ENCODE measurements at places on chromosomes 7 and 10.

DNA sequence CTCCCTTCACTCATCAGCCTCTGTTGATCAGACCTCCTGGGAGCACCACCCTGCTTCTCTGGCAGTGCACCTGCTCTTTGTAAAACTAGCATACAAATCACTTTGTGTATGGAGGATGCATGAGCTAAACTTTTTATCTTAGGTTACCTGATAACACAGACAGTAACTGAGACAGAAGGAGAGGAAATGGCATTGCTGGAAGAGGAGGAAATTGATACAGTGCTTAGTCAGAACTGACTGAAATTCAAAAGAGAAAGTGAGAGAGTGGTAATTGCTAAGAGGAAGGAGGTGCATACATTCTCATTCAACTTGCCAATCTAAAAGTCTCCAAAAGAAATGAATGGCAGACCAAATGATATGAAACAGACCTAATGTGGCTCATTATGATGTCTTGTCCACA is 1120.7 kb downstream of the GATA3 start:
- DNase-seq, result no peak

DNA sequence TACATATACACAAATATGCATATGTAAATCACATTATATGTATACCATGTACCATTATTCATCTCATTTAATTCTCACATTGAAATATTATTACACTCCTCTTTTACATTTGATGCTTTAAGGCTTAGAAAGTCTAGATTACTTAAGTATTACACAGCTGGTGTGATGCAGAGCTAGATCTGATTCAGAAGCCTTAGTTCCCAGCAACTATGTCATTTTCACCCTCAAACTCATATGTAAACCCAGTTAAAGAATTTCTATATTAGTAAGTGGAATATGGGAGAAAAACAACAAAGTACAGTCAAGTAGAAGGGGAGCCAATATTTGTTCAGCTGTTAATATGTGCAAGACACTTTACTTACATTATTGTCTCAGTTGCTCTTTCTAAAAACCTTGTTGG is 74.3 kb upstream of the CSTF2T start:
- peak; percentile 30 for DNase-seq

- no peak for DNase-seq
Measured at GRCh38 chr7:127245002-127245401, 7.7 kb downstream of the GRM8 start.

DNA sequence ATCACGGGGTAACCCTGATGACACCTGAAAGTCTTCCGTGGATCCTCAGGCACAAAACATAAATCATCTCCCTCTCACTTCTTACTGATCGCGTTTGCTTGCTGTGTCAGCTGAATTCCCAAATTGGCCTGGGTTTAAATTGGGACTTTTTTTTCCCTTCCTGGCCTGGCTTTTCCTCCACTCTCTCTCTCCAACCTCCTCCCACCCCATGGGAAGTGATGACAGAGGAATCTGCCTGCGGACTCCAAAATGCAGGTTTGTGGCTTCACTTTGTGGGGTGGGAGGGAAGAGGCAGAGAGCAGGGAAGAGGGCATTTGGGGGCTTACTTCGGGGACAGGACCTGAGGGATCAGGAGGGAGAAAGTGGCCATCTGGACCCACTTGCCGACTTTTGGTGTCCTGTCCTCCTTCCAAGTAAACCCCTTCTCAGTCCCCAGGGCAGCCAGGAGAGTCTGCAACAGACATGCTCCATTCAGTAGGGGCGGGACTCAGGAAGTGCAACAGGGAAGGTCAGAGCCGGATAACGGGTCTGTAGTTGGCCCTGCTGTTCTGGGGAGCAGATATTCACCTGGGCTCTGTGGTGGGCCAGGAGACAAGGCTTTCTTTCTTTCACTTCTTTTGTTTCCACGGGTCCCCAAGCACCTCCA is 172.7 kb downstream of the PLXNA4 start:
- no peak for DNase-seq

DNA sequence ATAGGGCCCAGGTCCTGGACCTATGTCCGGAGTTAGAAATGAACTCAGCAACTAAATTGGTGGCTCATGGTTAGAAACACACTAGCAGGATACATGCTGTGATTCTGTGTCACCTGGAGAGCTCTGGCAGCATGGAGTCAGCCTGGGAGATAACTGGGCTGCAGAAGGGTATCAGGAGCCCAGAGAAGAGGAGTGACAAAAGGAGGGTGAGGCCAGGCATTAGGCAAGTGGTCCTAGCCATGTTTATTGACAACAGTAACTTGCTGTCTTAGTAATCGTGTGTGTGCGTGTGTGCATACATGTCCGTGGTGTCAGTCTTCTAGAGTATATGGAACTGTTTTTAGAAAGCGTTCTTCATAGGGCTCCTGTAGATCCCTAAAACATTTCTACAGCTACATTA is 157.5 kb upstream of the PHYHIPL start:
- DNase-seq, result no peak

- no peak for DNase-seq
Measured at GRCh38 chr10:28983799-28984198, 305.1 kb upstream of the LYZL1 start.

- DNase-seq, result peak; percentile 71
Measured at GRCh38 chr10:3077940-3078630, 10.7 kb downstream of the PFKP start.

GRCh38 chr10:102729029-102730026 is 14.4 kb upstream of the WBP1L start:
- DNase-seq, result peak; percentile 48

GRCh38 chr10:15253951-15254807 is 85.7 kb upstream of the NMT2 start:
- no peak for DNase-seq

DNA sequence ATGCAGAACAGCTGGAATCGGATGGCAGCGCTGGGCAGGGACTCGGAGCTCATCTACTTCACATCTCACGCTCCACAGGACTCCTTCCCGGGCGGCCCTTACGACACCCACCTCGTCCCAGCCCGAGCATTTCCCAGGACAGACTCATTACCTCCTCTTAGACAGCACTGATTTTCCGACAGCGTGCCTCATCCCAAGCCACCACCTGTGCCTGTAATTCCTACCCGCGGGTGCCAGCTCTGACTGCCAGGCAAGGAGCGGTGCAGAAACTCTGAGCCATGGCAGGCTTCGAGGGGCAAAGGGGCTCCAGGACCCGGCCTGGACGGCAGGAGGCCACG is 25.6 kb downstream of the GPER1 start:
- DNase-seq, result no peak

GRCh38 chr7:72444026-72444776 is 32.1 kb upstream of the CALN1 start:
- peak; percentile 15 for DNase-seq

DNA sequence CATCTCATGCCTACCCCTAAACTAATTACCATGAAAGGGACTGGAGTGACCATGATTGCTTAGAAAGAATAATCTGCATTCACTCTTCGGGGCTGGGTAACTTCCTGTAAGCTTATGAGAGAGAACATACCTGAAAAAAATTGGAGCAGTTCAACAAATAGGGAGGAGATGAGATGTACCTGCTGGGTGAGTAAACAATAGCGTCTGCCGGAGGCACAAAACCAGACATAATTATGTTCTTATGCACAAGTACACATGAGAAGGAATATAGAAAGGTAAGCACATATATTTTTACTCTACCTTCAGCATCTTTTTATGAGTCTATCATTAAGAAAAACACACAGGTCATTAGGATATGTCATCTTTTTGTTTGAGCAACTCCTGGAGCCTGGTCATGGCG is 224.6 kb upstream of the FERD3L start:
- DNase-seq, result peak; percentile 97

DNA sequence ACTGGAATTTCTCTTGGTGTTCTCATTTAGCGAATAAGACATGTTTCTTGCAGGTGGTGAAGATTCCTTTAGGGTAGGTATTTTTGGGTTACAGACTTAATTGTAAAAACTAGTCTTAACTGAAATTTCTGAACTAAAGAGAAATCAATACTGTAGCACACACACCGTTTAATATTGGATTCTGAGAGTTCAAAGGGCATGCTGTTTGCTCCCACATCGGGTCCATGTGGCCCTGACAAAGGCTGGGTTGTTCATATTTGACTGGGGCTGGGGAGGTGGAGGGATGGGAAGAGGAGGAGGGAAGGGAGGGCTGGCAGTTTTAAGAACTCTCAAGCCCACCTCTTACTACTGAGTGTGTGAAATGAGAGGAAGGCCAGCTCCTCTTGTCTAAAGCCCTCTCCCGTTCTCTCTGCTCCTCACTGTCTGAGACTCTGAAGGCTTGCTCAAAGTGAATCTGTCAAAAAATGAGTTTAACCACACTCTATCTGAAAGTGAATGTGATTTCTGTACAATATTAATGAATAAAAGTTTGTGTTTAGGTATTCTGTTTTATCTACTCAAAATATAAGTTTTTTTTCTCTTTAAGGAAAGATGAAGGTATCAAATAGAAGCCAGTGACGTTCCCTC is 40.0 kb upstream of the RHEB start:
- no peak for DNase-seq

DNA sequence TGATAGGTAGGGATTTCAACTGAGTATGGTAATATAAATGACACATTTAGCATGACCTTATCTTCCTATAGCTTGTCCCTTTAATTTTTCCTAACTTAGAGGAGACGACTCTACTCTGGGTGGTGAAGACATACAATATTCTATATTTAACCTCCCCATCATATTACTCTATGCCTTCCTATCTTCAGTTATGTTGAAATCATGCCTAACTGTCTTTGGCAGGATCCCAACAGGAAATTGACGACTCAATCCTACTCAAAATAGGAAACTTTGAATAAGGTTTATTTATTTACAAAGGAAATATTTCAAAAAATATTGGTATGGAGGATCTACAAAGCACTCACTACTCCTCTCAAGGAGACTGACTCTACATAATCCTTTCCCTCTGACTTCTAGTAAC is 24.1 kb upstream of the SEMA3A start:
- no peak for DNase-seq

DNA sequence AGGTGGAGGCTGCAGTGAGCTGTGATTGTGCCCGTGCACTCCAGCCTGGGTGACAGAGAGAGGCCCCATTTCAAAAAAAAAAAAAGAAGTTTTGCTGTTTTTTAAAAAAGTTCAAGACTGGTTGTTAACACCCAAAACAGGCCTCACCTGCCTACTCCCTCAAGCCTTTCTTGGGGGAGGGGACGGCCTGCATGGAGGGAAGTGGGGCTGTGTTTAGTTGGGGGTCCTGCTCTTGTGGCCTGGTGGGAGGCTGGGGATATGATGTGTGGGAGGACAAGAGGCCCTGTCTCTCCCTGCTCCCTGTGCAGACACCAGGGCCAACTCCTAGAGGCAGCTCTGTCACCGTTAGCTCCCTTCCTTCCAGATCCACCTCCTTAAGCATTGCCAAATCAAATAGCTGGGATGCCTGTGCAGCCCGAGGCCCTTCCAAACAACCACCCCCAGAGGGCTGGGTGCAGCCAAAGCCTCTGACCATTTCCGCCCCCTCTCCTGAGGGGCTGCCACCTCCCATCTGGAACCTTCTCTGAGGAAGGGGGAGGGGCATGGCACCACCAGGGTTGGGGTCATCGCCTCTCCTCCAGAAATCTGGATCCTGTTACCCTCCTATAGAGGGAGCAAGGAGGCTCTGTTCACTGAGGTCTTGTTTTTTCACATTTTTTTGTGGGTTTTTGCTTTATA is 32.9 kb upstream of the ANKRD2 start:
- DNase-seq, result no peak

DNA sequence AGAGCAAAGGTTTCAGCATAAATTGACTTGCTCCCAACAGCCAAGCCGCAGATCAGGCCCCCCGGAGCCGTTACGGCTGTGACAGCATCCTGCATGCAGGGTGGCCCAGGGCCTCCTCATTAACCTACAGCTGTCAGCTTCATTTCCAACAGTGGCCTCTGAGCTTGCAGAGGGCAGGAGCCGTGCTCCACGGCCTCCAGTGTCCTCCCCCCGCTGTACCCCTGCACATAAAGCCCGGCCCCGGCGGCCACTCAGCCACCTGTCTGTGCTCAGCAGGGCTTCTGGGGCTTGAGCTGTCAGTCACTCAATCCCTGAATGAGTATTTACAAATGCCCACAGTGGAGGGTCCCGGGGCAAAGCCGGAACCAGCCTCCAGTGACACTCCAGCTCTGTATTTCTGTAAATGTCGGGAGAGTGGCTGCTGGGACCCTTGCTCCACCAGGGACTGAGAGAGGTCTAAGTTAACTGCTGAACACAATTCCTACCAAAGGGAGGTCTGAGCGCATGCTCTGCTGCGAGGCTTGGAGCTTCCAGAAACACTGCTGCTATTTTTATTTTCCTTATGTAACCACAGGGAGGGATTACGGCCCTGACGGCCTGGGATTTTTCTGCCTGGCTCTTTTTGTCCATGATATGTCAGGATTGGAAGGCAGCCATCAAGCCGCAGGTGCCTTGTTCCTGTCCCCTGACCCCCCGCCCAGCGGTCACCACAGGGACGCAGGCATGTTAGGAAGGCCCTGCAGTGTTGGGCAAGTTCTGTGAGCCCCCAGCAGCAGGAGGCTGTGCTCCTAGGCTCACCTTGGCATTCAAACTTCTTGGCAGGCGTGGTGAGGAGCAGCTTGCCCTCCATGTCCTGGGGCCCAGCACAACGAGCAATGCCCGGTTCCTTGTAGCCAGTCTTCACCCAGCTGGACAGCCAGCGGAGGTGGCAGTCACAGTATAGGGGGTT is 165.0 kb downstream of the SLIT1 start:
- DNase-seq, result no peak

DNA sequence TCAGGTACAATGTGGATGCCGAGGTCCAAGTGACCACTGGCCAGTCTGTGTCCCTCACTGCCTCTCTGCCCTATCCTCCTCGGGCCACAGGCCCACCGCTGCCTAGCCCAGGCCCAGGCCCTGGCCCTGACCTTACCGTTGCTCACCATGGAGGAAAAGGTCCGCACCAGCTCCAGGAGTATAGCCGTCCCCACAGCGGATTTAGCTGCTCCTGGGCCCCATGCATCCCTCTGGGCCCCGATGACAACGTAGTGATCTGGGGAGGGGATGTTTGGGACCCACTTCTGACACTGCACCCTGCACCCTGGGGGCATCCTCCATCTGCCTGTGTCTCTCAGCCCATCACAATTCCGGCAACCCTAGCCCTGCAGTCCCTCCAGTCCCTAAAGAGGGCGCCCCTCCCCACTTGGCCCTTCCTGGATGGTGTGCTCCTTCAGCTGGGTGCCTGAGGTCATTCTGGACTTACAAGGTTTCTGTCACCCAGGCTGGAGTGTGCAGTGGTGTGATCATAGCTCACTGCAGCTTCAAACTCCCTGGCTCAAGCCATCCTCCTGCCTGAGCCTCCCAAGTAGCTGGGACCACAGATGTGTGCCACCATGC is 12.1 kb downstream of the TFR2 start:
- no peak for DNase-seq

DNA sequence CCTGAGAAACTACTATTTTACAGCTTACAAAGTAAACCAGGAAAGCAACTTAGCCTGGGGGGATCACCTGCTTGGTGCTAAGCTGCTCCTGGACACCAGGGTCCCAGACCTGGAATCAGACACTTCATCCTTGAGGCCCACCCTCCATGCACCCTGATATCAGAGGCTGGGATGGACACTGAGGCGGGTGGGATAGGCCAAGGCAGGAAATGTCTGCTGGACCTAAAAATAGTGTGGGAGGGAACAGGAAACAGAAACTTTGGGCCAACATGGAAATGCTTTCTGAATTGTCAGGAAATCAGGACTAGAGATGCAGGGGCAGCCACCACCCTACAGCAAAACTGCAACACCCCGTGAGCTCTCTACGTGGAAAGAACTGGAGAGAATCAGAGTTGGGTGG is 101.5 kb upstream of the PODXL start:
- DNase-seq, result no peak

Measured in NCI-H2081 (cell line).